ENCODE measurements at places on chromosomes 3 and 15.

DNA sequence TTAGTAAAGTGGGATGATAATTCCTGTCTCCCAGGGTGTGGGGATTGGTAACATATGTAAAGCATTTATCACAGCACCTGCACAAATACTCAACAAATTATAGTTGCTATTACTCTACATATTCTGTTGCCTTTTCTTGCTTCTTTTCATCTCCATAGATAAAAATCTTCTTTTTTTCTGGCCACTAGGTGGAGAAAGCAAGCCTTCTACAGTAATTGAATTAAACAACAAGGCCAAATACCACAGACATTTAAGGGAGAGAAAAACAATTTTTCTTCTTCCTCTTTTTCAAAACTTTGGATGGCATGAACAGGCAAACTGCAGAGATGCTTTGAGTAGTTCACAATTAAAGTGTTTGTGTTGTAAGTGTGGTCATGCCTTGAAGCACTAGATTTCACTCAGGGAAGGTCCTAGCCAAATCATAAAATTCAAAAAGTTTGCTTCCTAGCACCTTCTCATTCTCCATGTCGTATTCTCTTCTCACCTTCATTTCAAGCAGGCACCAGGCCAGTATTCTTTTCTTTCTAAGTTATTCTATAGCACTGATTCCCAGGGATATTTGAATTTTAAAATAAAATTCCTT is 493.4 kb upstream of the TGFBR2 start:
- peak; percentile 40 for DNase-seq

DNA sequence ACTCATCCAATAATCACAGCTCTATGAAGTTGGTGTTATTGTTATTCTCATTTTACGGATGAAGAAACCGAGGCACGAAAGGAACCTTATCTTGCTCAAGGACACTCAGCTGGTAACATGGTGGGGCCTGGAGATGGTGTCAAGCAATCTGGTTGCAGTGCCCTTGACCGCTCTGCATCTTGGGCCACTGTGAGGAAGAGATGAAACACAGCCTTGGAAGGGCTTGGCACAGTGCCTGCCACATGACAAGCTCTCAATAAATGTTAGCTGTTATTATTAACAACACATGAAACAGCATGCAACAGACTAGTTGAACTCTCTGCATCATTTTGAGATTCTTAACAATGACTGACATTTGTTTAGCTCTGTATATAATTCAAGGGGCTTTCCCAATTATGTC is 10.1 kb upstream of the ITGA11 start:
- DNase-seq, result peak; percentile 11

DNA sequence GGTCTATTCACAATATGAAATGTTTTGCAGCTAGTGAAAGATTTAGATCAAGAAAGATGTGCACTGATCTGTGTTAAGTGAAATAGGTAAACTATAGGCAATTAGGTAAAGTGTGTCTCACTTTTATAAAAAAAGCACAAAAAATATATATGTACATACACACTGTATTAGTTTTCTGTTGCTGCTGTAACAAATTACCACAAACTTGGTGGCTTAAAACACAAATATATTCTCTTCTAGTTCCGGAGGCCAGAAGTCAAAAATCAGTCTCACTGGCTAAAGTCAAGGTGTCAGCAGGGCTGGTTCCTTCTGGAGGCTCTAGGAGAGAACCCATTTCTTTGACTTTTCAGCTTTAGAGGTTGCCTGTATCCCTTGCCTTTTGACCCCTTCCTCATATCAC is 11.1 kb downstream of the FAH start:
- no peak for DNase-seq

DNA sequence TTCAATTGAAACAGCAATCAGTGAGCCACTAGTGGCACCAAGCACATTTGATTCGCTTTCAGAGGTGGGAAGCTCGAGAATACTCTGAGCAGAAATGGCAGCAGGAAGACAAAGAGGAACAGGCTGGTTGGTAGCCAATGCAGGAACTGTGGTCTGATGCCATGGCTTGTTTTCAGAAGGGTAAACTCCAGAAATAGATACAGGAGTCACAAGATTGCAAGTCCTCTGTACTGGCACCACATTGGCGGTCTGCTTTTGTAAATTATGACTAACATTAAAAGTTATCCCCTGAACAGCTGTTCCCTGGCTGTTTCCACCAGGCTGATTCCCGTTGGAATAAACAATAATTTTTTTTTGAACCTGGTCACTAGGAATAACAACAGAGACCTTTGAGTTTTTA is 35.5 kb downstream of the USF3 start:
- DNase-seq, result no peak

DNA sequence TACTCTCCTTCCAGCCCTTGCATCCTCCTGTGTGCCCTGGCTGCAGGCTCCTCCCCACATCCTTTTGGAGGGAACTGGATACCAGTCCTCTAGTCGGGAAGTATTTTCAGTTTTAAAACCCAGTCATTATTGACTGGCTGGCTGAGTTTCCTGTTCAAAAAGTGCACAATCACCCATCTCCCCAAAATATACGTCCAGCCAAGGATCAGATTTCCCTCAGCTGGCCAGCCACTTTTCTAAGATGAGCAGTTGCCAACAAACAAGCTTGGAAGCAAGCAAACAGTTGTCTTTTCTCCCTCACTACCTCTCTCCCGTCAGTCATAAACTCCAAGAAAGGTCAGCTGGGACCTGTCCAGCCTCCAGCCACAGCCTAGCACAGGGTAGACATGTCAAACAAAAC is 147.7 kb upstream of the GALNT15 start:
- no peak for DNase-seq

DNA sequence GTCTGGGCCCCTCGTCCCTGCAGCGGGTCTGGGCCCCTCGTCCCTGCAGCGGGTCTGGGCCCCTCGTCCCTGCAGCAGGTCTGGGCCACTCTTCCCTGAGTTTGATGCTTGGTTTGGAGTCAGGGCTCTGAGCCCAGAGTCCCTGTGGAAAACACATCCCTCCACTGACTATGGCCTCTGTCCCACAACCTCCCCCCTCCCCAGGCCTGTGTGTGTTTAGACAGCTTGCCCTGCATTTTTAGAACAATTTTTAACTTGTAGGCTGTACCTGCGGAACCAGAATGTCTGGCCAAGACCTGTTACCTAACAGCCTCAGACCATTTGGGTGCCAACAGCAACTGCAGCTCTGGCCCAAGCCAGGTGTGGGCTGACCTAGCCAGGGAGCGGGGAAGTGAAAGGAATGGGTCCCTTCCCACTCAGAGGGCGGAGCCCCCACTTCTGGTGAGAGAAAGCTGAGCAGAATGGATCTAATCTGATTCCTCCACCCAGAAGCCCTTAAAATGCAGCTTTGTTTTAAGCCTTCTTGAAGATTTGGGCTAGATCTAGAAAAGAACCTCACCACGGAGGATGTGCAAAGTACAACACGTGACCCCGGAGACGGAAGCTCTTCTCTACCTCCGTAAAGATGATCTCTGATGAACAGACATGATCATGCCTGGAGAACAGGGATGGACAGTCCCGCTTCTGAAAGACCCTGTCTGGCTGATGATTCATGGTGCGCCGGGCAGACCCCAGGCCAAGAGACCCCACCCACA is 60.5 kb upstream of the TFRC start:
- no peak for DNase-seq

DNA sequence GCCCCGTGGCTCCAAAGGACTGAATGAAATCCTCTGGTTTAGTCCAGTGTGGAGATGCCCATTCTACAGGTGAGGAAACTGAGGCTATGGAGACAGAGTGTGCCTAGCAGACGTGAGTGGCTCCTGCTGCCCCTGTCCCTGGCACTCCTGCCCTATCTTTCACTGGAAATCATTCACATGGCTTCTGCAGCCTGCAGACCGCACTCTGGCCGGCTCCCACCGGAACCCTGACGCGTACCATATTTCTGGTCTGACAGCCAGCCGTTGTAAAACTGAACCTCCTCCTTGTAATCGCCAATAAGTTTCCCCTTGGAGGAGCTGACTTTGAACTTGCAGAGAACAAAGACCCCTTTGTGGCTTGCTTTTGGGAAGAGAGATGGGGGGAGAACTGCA is 136.5 kb downstream of the CHSY1 start:
- peak; percentile 25 for DNase-seq
